ENCODE measurements at places on chromosomes 1 and 21. TPM values are rescaled to one million over a fixed set of nuclear protein-coding genes. Genes with fewer than 3 reads are reported as not detected.

DNA sequence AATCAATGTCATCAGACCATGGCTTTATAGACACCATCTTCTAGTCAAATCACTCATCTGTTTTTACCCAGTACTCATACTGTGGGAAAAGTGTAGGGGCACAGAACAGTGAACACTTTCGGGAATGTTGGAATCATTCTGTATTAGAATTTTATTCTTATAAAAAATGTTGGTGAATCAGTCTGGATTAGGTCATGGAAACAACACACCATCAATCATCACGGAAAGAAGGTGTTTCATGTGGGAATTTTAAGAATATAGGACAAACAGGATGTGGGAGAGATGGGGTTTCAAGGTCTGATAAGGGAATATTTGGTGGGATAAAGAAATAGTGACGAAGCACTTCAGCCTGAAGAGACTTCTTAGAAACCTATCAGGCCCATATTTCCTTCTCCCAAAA lies 17.3 kb downstream of the GBP1 start:
- no peak for DNase-seq

COP1 gene
- 60.9 TPM for total RNA-seq

DNA sequence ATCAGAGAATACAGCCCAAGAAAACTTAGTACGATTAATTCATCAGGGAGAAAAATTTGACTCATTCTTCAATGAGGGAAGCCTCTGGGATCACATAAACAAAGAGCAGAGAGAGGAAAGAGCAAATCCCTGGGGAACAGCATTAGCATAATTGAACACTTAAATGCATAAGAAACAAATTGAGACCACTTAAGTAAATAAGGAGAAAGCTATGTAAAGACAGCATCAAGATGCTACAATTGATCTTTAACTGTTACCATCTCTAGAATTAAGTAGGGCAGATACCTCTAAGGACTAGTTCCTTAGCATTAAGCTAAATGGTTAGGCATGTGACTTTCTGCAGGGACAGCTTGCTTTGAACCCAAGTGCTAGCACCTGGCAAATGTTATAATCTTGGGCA lies 265.1 kb upstream of the NEGR1 start:
- no peak for DNase-seq

DNA sequence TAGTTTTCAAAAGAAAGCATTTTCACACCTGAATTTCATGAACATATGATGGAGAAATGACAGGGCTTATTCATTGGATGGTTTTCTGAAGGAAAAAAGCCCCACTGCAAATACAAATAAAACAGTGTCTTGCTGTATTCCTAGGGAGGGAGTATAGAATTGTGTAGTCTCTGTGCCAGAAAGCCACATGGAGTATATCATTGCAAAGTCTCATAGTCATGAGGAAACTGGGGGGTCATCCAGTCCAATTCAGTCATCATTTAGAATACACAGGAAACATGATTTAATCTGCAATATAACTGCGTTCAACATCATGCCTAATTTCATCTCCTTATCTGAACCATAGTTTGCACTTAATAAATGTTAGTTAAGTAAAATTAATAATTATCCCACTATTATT lies 222.3 kb downstream of the NTNG1 start:
- no peak for DNase-seq

SEMA4A gene
- 7.0 TPM for total RNA-seq
